Mesothelial cell of epicardium (in vitro differentiated cells): ENCODE measurements at places on chromosomes 7 and 10.

DNA sequence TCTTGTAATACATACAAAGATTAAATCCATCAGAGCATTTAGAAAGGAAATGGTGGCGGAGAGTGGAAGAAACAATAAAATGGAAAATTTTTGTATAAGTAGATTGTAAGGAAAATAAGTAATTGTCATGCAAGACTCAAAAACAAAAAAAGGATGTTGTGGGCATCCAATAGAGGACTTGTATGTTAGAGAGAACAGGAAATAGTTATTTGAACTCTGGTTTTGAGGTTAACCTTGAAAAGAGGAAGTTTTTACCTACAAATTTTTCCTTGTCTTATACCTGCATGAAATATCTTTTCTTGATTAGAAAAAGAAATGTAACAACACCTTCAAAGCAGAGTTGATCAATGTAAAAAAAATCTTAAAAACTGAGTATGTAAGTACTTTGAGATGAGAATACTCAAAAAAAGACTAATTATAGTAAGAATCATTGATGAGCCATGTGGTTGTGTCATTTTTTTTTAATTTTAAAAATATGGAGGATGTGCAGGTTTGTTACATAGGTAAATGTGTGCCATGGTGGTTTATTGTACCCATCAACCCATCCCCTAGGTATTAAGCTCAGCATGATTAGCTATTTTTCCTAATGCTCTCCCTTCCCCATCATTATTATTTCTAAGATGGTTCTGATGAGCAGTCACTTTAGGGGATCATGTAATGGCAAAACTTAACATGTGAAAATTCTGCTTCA, 11.9 kb downstream of the TMEM106B start:
- H3K4me1 ChIP-seq: peaks cover 5% of the 10 kb centered on the region
- peaks cover 68% of the 10 kb centered on the region for H3K36me3 ChIP-seq
- H3K27ac ChIP-seq: no peak overlapping the region
- H3K4me3 ChIP-seq: no peak overlapping the region
- no peak for DNase-seq
- no peaks in the 10 kb centered on the region for H3K27me3 ChIP-seq

DNA sequence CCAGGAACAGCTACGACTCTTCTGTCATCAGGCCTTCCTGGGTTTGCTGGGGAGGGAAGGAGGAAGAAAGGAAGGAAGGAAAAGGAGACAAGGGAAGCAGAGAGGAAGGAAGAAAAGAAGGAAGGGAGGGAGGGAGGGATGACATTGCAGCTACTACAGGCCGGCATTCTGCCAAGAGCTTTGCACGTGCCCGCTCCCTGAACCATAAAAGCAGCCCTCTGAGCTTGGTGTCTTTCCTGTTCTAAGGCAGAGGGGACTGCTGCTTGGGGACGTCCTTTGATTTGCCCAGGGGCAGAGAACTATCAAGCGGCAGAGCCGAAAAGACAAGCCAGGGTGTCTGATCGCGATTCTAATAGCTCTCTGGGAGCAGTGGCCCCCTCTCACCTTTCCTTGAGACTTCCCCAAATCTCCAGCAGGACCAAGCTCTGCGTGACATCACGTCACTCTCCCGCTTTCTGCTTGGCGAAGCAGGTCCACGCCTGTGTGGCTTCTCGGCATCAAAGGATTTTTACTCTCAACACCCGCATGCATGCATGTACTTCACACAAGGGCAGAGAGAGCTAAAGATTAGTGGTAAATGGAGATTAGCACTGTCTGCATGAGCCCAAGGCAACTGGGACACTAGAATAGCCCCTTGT, 167.8 kb upstream of the AUTS2 start:
- H3K4me3 ChIP-seq: no peak overlapping the region
- no peak for DNase-seq
- peaks cover 14% of the 10 kb centered on the region for H3K4me1 ChIP-seq
- peaks cover 6% of the 10 kb centered on the region for H3K27me3 ChIP-seq

DNA sequence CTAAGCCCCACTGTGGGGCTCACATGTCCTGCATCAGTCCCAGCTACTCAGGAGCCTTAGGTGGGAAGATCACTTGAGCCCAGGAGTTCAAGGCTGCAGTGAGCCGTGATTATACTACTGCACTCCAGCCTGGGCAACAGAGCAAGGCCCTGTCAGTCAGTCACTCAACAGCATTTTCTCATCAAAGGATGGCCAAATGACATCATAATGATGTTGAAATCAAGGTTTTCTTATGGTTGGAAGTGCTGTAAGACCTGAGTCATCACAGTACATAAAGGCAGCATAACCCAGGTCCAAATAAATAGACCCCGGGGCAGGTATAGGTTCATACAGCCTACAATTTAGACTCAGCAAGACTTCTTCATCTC, 341.1 kb downstream of the PARD3 start:
- H3K27me3 ChIP-seq: no peaks in the 10 kb centered on the region
- H3K4me3 ChIP-seq: no peak overlapping the region
- peaks cover 5% of the 10 kb centered on the region for H3K36me3 ChIP-seq
- peaks cover 28% of the 10 kb centered on the region for H3K4me1 ChIP-seq
- peak overlapping the region; percentile 70 for H3K27ac ChIP-seq
- DNase-seq: no peak

GRCh38 chr10:58954178-58954577, 222.3 kb upstream of the PHYHIPL start:
- no peak overlapping the region for H3K27ac ChIP-seq
- no peaks in the 10 kb centered on the region for H3K36me3 ChIP-seq
- no peak overlapping the region for H3K4me3 ChIP-seq
- H3K4me1 ChIP-seq: peaks cover 23% of the 10 kb centered on the region

GRCh38 chr7:130622866-130623265, 45.7 kb downstream of the COPG2 start:
- H3K36me3 ChIP-seq: peaks cover 70% of the 10 kb centered on the region
- H3K27ac ChIP-seq: no peak overlapping the region
- no peaks in the 10 kb centered on the region for H3K27me3 ChIP-seq
- DNase-seq: no peak
- H3K4me3 ChIP-seq: no peak overlapping the region

- peaks cover 6% of the 10 kb centered on the region for H3K36me3 ChIP-seq
- no peaks in the 10 kb centered on the region for H3K27me3 ChIP-seq
- H3K27ac ChIP-seq: no peak overlapping the region
- H3K4me3 ChIP-seq: no peak overlapping the region
Measured at GRCh38 chr7:101942603-101943210, 125.3 kb downstream of the CUX1 start.

GRCh38 chr10:76879116-76879913, 758.3 kb downstream of the KCNMA1 start:
- no peaks in the 10 kb centered on the region for H3K36me3 ChIP-seq
- DNase-seq: no peak
- no peak overlapping the region for H3K4me3 ChIP-seq
